Large intestine (tissue), 12 donors: ENCODE measurements at places on chromosomes 6 and 20.

DNA sequence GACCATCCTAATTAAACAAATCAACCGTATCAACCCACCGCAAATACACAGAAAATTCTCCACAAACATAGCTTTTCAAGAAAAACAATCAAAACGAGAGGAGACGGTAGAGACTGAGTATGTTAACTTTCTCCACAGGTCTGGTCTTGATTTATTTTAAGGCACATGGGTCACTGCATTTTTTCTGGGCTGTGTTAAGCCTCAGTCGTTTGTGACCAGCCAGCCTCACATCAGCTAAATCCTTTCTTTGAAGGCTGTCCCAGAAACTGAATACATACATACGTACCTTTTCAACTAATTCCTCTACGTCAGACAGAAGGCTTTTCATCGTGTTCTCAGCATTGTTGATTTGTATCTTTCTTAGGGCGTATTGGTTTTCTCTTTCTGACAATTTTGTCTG is 69.4 kb downstream of the LAMA4 start:
- H3K27me3 ChIP-seq = peaks cover 3% of the 10 kb centered on the region
- H3K4me3 ChIP-seq = no peak overlapping the region
- no peak for DNase-seq

- no peaks in the 10 kb centered on the region for H3K4me1 ChIP-seq
- no peak overlapping the region for H3K4me3 ChIP-seq
- no peaks in the 10 kb centered on the region for H3K36me3 ChIP-seq
- H3K27me3 ChIP-seq = no peaks in the 10 kb centered on the region
Observed at GRCh38 chr6:81304466-81304865, 448.0 kb downstream of the TENT5A start.

GRCh38 chr6:56266011-56266410 is 18.6 kb upstream of the COL21A1 start:
- no peak overlapping the region for H3K27ac ChIP-seq
- no peak for DNase-seq
- no peaks in the 10 kb centered on the region for H3K36me3 ChIP-seq
- H3K27me3 ChIP-seq = no peaks in the 10 kb centered on the region

DNA sequence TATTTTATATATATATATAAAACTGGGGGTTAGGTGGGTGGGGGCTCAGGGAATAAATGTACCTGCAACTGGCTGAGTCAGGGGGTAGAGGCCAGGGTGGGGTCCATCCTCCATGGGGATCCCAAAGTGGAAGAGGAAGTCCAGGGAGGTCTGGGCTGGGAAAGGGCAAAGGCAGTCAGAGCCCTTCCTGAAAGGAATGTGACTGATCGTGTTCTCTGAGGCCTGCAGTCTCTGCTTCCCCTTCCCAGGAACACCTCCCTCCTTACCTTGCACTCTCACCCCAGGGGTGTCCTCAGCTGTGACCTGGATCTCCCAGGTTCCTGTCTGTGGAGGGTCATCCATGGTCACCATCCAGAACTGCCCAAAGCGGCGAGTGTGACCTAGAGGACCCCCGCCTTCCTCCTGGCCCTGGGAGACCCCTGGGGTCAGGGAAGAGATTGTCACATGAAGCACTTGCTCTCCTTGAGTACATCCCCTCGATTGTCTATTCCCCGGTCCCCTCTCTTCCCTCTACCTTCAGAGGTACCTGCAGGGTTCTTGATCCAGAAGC is 4.7 kb downstream of the SAPCD1 start:
- H3K27ac ChIP-seq = no peak overlapping the region
- peaks cover 9% of the 10 kb centered on the region for H3K36me3 ChIP-seq
- no peak for DNase-seq
- peaks cover 30% of the 10 kb centered on the region for H3K4me1 ChIP-seq
- no peaks in the 10 kb centered on the region for H3K27me3 ChIP-seq

GRCh38 chr20:10336959-10337729 is 96.9 kb downstream of the MKKS start:
- DNase-seq = no peak
- no peak overlapping the region for H3K4me3 ChIP-seq
- no peak overlapping the region for H3K27ac ChIP-seq
- H3K4me1 ChIP-seq = no peaks in the 10 kb centered on the region
- no peaks in the 10 kb centered on the region for H3K27me3 ChIP-seq

- H3K27ac ChIP-seq = no peak overlapping the region
- no peaks in the 10 kb centered on the region for H3K27me3 ChIP-seq
- no peak for DNase-seq
- H3K36me3 ChIP-seq = no peaks in the 10 kb centered on the region
- no peak overlapping the region for H3K4me3 ChIP-seq
Observed at GRCh38 chr6:39685938-39686337, 39.3 kb downstream of the KIF6 start.

DNA sequence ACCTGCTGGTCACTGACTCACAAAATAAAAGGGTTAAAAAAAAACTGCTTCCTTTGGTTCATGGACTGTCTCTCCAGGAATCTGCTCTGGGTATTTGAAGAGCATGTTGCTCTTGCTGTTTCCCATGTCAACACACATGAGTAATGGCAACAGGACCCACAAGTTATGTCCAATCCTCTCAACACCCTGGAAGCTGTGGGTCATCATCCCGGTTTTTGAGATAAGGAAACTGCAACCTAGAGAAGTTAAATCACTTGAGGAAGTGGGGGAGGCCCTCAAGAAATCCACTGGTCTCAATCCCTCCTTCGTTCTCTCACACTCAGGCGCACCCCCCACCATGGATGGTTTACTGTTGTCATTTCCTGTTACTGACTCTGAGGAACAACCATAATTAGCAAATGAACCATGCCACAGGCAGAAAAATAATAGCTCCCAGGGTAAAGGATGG is 12.4 kb downstream of the MAP1LC3A start:
- no peak for DNase-seq
- peaks cover 31% of the 10 kb centered on the region for H3K36me3 ChIP-seq
- no peaks in the 10 kb centered on the region for H3K27me3 ChIP-seq
- no peaks in the 10 kb centered on the region for H3K4me1 ChIP-seq

DNA sequence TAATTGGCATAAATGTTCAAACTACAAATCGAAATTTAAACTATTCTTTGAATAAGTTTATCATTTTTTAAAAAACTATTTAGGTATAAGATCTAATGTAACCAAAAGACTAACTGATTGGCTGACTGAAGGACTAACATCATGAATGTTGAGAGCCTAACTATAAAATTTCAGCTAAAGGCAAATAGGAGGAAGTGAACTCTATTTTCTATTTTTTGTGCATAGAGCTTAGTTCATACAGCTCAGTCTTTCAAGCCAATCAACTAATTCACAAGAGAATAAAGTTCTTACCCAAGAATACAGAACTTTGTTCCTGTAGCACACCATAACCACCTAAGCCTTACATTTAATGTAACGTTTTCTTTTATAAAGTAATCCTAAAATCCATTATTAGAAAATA is 46.3 kb upstream of the STXBP5 start:
- no peak overlapping the region for H3K27ac ChIP-seq
- no peaks in the 10 kb centered on the region for H3K4me1 ChIP-seq
- no peaks in the 10 kb centered on the region for H3K27me3 ChIP-seq
- no peak for DNase-seq
- H3K4me3 ChIP-seq = no peak overlapping the region
- H3K36me3 ChIP-seq = no peaks in the 10 kb centered on the region
